ENCODE measurements at places on chromosomes 1 and 21.

DNA sequence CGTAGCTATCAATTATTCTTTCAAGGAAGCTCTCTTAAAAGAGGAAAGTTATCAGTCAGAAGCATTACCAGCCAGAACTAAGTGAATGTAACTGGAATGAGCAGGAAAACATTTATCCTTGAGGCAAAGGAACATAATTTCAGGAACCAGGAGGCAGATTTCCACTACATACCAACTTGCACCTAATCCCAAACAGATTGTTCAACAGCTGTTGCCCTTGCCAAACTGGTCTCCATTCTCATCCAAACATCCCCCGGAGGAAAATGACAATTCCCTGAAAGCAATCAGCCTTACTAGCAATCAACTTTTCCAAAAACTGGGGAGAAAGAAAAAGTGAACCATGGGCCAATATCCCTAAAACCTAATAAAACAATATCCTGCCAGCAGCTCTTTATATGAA is 35.0 kb downstream of the ENAH start:
- DNase-seq, result no peak

- no peak for DNase-seq
These were observed 29.9 kb downstream of the TMCO1 start for GRCh38 chr1:165738794-165739193.

GRCh38 chr1:164611754-164612642 is 53.0 kb downstream of the PBX1 start:
- peak; percentile 66 for DNase-seq

DNA sequence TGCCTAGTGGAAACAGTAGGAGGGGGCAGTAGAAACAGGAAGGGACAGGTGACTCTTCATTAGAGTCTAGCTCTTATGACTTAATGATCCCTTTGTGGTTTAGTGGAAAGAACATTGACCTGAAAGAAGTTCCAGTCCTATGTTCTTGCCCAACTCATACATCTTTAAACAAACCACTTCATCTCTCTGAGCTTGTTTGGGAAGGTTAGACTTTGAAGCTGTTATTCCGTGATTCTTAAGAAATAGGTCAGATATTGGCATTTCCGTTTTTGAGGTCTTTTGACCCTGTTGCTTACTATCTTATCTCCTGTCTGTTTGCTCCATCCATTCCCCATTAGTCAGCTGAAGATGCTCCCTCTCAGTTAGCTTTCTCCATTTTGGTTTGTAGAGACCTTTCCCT is 38.5 kb downstream of the MTR start:
- DNase-seq, result no peak

DNA sequence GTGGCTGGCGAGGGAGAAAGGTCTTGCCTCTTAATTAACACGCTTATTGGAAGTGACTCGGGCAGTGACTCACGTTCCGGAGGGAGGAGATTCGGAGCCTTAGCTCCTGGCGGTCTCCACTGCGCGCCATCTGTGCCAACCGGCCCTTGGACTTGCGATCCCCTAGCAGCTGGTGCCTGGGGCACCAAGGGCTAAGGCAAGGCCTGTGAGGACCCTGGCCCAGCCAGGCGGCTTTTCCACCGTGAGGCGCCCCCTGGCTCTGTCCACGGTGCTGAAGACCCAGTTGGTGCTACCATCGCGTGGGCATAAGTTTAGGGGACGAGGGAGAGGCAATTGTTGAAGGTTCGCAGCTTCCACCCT is 1.3 kb upstream of the SYT6 start:
- no peak for DNase-seq

All from HuH-7 (cell line).